ENCODE measurements at places on chromosomes 12 and 14. TPM values are rescaled to one million over a fixed set of nuclear protein-coding genes. Genes with fewer than 3 reads are reported as not detected.

GRCh38 chr12:58342736-58343135 is 401.4 kb downstream of the ATP23 start:
- DNase-seq, result no peak

- no peak for DNase-seq
These were observed 210.6 kb downstream of the ADGRD1 start for GRCh38 chr12:131164096-131164872.

The VRTN gene
- total RNA-seq, result not detected

GRCh38 chr12:105330931-105331804 is 677 bp downstream of the C12orf75 start:
- DNase-seq, result no peak
